Effector memory CD4-positive, alpha-beta T cell (primary cell): ENCODE measurements at places on chromosomes 6 and 20.

DNA sequence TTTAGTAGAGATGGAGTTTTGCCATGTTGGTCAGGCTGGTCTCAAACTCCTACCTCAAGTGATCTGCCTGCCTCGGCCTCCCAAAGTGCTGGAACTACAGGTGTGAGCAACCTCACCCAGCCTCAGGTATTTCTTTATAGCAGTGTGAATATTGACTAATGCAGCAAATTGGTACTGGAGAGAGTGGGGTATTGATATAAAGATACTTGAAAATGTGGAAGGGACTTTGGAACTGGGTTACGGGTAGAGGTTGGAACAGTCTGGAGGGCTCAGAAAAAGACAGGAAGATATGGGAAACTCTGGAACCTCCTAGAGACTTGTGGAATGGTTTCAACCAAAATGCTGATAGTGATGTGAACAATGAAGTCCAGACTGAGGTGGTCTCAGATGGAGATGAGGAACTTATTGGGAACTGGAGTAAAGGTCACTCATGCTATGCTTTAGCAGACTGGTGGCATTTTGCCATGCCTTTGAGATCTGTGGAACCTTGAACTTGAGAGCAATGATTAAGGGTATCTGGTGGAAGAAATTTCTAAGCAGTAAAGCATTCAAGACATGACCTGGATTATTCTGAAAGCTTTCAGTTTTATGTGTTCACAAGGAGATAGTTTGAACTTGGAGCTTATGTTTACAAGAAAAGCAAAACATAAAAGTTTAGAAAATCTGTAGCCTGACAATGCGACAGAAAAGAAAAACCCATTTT is 127.2 kb downstream of the DTNBP1 start:
- DNase-seq, result no peak

DNA sequence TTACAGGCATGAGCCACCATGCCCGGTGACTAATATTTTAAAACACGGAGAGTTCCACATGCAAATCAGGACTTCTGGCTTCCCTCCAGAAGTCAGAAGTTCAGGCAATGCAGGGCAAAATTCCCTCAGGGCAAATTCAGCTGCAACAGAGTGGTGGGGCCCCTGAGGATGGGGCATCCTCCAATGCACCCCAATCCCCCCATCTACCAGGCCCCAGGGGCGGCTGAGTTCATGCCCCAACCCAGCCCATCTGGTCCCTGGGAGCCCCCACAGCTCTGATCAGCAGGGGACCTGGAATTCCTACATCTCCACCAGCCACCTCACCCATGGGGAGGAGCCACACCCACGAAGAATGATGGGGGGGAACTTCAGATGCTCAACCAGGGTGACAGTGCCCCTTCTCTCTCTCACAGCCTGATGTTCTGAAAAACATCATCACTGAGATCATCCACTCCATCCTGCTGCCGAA is 22.6 kb downstream of the BPIFB1 start:
- DNase-seq, result no peak

DNA sequence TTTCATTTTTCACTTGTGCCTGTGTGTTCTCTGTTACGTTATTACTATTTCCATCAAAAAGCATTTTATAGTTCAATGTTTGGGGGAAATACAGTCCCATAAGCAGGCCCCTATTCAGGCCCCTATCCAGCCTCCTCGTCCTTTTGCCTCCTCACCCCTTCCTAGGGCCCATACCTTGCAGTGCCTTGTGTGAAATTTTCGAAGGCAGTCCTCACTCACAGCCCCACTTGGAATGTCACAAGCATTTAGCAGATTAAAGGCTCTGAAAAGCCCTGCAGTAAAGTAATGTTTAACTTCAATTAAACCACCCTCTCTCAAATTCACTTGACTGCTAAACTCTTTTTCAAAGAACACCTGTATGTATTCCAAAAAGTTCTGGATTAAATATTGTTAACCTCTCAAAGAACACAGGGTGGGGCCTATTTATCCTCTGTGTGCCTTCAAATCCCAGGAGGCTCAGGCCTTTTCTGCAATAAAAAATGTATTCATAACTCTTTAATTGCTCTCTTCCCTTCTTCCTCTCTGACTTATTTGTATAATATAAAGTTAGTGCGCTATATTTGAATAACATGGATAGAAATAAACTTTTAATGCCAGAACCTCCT is 202.5 kb downstream of the FOXA2 start:
- no peak for DNase-seq

DNA sequence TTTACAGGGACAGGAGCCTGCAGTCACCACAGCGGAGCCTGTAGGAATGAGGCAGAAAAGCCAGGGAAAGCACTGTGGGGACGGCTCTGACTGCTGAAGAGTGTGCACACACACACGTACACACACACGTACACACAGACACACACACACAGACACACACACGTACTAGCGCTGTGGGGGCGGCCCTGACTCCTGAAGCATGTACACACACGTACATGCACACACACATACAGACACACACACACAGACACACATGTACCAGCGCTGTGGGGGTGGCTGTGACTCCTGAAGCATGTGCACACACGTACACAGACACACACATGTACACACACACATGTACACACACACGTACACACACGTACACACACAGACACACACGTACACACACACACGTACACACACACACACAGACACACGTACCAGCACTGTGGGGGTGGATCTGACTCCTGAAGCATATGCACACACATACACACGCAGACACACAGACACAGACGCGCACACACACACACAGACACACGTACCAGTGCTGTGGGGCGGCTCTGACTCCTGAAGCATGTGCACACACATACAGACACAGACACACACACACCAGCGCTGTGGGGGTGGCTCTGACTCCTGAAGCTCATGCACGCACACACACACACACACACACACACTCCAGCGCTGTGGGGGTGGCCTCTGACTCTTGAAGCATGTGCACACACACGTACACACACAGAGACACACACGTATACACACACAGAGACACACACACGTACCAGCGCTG is 127.3 kb downstream of the DLL1 start:
- DNase-seq, result no peak

DNA sequence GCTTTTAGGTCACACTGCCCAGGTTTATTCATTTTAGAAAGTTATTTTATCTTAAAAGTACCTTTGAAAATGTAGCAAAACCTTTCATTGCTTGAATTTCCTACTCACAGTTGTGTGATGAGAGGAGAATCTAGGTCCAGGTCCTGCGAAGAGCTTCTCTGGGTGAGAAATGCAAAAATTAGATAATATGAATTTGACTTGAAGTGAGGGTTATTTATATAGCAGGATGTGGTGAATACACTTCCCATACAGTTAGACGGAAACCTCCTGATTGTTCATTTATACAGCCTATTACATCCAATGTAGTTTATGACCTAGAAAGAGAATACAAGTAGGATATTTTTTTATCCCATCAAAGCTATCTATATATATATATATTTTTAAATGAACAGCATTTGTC is 30.5 kb downstream of the CDKAL1 start:
- no peak for DNase-seq

DNA sequence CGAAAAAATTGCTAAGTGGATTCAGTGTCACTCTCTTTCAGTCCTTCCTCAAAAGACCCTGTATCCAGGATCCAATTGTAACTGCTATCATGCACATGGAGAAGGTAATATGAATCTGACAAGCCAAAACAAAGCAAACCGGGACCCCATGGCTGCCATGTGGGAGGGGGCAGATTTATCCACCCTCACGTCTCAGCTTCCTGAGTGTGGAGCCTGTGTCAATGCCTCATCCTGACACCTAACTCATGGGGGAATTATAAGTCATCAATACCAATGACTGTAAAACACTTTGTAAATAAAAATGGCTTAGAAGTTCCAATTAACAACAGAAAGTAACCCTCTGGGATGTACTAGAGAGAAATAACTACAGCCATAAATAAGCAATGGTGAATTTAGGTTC is 174.1 kb upstream of the MCHR2 start:
- no peak for DNase-seq

DNA sequence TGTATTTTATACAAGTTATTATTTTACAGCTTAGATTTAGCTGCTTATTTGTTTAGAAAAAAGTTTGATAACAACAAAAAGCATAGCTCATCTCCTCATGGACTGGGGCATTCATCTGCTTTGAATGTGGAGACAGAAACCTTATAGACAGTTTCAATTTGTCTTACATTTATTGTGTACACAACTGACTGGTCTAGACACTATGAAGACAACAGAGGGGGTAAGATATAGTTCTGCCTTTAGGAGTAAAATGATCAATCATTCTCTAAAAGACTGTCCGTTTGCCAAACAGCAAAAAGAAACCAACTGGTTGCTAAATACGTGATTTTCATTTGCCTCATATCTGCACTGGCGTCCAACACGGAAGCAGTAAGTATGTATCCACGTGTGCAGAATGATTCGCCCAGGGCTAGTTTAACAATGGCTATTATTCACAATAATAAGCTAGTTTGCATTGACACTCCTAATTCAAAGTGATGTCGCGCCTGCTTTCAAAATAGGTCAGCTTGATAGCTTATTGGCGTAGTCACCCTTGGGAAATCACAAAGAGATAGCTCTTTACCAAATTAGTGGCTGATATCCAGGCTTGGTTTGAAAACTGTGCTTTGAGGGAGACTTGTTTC is 153.6 kb downstream of the BMP2 start:
- DNase-seq, result no peak

DNA sequence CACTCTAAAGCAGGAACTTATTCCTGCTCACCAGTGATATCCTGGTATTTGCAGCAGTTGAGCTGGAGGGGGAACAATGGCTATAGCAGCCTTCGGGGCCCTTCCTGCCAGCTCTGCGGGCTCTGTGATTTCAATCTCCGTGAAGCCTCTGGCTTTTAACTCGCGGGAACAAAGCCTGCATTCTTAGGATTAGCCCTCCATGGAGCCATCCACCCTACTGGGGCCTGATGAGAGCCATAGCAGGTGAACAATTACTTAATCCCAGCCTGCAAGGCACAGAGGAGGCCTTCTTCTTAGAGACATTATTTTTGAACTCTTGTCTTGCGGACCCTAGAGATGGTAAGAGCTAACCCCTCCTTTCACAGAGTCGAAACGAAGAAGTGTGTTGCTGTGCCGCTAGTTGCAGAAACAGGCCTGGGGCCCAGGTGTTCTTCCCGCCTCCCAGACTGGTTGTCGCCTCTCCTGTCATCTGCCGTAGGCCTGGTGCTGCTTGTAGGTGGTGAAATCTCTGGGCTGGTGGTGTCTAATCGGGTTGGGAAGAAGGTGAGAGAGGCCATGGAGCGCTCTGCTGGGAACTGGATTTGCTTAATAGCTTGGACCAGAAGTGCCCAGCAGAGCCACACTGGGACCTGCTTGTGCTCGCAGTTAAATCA is 9.7 kb downstream of the GHRH start:
- DNase-seq, result no peak

DNA sequence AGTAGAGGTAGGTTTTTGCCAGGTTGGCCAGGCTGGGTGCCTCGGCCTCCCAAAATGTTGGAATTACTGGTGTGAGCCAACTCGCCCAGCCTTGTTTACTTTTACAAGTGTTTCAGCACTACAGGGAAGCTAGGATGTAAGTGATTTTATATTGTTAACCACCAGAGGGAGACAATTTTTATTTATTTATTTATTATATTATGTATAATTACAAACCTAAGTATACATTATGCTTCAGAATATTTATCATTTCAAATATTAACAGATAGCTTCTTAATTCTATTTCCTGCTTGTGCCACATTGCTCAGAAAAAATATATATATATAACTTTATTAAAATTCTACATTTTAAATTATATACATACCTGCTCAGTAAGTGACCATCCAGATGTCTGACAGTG is 9.8 kb downstream of the MMUT start:
- DNase-seq, result no peak

- DNase-seq, result no peak
Measured at GRCh38 chr20:46704714-46705377, 4.6 kb upstream of the SLC2A10 start.

GRCh38 chr6:10268611-10269310 is 146.1 kb downstream of the TFAP2A start:
- DNase-seq, result no peak

DNA sequence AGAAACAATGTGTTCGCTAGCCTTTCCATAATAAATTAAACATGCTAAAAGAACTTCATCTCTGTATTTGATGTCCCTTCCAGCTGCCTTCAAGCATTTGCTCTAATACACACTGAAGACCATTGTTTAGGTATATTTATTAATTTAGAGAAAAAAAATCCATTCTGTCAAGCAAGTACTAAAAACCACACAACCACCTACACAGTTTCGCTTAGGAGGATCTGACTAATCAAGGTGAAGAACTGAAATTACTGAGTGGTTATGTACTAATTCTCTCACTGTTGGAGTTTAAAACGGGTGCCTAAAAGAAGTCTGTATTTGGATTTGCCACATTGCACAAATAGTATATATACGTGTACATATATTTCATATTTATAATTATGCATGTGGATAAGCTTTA is 58.9 kb downstream of the GMDS start:
- no peak for DNase-seq

DNA sequence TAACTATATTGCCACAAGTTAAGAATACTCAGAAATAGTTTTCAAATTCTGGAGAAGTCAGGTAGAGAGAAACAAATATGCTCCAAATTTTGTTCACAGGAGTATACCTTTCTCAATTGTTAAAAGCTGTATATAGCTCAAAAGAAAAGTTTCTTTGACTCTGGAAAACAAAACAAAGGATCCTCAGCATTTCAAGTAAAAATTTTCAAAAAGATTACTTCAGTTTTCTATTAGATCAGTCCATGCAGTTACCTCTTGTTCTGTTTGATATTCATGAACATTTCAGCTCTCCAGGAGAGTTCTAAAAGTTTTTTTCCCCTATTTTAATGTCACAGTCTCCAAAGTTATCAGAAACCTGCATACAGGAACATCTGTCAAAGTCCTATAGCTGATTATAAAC is 30.4 kb upstream of the ENTPD6 start:
- no peak for DNase-seq

DNA sequence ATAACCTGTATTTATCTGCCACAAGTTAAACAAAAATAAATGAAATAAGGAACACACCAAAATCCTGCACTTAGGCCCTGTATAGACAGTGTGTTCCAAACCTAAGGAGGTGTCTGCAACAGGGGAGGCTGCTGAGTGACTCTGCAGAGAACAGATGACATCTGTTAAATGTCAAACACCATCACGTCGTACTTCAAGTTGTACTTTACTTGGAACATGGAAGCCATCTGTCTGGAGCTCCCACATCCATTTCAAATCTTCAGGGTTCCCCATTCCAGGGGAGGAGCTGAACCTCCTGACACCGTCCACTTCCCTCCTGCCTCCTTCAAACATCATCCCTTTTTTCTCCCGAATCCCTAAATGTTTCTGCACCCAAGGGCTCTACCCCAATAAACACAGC is 1.8 kb upstream of the MAP7 start:
- DNase-seq, result no peak

GRCh38 chr6:64266351-64266821 is 630.8 kb downstream of the PHF3 start:
- DNase-seq, result no peak

DNA sequence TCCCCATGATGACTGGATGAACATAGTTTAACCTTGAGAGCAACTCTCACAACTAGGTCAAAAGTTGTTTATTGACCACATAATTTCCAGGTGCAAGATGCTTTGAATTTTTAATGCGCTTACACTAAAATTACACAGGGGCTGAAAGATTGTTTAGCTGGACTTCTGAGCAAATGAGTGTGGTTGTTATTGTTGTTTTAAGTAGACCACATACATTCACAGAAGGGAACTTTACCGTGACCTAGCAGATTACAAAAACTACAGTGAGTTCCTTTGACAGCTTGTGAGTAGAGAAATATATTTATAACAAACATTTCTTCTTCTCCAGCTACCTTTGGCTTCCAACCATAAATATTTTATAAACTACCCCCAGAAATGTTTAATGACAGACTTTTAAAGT is 178.9 kb downstream of the UST start:
- no peak for DNase-seq
